ENCODE measurements at places on chromosomes 3 and 15.

- no peak for DNase-seq
Observed at GRCh38 chr15:71748293-71748718, 62.0 kb upstream of the NR2E3 start.

DNA sequence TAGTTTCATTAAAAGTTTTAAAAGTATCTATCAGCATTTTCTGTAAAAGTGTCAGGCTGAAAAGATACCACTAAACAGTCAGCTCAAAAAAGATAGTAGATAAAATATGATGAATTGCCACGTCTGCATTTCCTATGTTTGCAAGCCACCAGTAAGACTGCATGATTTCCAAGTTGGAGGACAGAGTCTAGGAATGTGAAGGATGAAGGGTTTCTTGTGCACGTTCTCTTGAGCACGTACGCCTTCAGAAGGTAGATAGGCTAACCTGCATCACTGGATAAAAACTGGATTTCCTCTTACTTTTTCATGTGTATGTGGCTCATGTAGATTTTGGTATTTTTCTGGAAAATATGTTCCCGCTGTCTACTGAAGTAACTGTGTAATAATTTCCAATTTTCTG lies 9.9 kb upstream of the SEMA6D start:
- no peak for DNase-seq

DNA sequence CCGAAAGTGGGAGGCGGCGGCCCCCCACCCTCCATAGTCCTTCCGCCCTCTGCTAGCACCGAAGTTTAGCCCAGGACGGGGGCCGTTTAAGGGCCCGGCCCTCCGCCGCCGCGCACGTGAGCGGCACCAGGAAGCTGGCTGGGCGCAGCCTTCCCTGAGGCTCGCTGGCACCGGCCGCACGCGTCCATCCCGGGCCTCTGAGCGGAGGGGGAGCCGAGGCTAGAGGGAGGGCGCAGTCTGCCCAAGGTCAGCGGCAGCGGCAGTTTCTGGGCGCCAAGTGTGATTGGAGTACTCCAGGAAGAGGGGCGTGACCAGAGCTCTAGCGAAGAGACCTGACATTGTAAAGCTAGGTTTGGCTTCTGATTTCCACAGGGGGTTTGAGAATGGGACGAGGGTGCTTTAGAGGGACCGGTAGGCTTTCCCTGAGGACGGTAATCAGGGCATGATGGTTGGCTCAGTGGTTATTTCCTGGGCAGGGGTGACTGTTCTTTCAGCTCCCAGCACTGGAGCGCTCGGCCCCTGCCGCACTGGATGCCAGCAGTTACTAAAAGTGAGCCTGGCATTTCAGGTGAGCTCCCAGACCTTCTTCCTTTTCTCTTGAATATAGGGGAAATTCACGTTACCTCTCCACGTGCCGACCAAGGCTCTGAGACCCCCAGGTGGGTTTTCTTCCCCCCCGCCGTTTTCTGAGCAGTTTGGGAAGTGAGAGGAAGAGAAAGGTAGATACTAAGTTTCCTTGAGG lies 853 bp downstream of the TEX264 start:
- DNase-seq: no peak

DNA sequence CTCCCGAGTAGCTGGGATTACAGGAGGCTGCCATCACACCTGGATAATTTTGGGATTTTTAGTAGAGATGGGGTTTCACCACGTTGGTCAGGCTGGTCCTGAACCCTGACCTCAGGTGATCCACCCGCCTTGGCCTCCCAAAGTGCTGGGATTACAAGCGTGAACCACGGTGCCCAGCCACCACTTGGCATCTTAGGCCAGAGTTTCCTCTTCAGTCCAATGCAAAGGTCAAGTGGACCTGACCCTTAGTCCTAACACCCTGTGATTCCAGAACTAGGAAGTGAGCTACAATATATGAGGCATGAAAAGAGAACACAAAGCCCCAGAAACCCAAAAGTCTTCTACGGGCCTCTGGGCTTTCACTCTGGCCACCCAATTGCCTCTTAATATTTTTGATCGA lies 5.3 kb downstream of the MYLK start:
- DNase-seq: no peak

DNA sequence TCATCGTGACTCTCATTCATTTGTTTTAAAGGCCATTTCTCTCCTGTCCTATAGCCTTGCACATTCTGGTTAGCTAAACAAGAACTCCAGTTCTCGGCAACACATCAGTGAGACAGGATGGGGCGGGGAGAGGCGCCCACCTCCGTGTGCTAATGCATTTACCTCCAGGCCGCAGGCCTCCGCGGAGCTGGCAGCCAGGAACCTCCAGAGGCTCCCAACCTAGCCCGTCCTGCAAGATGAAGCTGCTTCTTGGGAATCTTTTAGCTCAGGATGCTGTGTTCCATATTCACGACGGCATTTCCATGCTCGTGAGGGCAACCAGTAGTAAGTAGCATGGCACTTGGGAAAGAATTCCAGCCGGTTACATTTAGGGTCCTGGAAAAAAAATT lies 47.9 kb downstream of the RGMA start:
- DNase-seq: no peak

DNA sequence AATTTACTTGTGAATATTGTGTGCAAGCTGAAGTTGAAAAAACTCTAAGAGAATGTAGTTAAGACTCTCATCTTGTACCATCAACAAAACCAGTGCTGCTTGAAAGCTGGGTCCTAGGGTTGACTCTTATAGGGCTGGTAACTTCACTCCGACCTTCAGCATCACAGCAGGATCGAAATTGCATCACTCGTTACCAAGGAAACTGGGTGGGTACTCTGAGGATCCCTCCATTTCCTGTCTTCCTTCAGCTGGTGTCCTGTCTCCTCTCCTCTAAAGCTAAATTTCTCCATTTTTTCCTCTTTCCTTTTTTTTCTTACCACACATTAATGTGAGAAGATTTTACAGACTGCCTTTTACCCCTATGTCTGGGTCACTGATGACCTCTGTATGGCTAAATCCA lies 3.0 kb upstream of the APH1B start:
- no peak for DNase-seq

- no peak for DNase-seq
Observed at GRCh38 chr3:47133641-47134040, 30.3 kb downstream of the SETD2 start.

DNA sequence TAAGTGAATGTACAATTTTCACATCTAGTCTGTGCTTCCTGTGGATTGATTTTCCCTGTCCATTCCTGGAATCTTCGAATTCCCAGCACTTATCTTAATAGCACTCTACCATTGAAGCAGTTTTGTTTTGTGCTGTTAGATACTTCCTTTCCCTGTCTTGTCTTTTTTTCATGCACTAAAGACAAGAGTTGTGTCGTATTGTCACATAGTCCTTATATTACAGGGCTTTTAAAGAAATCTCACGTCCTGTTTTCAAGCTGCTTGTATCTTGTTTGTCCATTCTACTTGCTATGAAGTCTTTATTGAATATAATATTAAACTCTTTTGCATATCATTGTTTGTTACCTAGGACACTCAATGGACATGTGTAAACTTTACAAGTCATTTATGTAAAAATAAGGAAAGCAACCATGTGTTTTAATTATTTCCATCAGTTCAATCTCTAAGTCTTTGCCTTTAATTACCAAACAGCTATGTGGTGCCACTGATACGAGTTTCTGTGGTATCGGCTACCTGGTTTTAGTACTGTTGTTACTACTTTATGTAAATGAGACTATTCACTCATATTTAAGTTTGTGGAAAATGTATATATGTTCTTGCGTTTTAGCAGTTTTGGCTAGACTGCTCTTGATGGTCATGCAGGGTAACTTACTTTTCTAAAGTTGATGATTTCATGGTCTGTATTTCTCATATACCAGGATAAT lies 10.3 kb downstream of the PIK3CA start:
- DNase-seq: no peak

GRCh38 chr3:22916933-22917332 lies 286.2 kb upstream of the UBE2E2 start:
- no peak for DNase-seq

DNA sequence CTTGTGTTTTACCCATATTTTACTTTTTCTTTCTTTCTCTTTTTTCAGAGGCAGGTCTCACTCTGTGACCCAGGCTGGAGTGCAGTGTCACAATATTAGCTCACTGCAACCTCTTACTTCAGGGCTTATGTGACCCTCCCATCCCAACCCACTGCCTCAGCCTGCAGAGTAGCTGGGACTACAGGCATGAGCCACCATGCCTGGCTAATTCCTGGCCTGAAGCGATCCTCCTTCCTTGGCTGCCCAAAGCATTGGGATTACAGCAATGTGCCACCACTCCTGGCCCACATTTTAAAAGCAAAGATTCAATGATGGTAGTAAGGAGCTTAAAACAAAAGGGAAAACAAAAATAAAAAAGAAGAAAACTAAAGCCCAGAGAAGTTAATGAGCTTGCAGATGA lies 11.1 kb upstream of the CDV3 start:
- DNase-seq: no peak

GRCh38 chr15:52464478-52464877 lies 64.2 kb downstream of the MYO5A start:
- DNase-seq: no peak

DNA sequence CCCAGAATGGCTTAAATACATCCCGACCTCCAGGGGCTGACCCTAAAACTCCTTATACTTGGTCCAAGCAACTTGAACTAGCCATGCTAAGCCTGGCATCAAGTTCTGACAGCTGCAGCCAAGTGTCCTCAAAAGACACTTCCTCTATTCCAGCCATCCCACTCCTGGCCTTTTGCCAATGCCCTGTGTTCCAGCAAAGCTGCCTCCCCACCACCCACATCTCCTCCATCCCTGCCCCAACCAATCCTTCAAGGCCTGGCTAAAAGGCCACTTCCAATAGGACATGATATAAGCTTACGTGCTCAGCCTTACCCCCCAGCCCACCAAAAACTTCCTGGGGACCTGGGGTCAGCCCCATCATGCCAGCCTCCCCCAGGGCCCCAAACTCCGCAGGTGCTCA lies 40.9 kb downstream of the SEMA3G start:
- no peak for DNase-seq

DNA sequence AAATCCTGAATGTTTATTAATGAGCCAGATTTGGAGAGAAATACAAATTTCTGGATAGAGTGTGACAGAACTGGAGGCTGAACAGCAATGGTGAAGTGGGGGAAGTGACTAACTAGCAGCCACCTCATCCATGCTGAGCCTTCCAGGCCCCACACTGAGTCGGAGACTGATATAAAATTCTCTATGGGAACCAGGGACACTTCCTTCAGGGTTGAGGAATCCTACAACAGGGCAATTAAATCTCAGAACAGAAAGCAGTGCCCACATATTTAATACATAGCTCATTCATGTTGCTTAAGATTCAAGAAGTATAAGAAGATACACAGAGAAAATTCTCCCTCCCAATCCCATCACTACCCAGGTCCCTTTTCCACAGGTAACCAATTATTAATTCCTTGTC lies 49.3 kb downstream of the HACD2 start:
- DNase-seq: no peak

All from hematopoietic multipotent progenitor cell (in vitro differentiated cells).